ENCODE measurements at places on chromosomes 6 and 20.

DNA sequence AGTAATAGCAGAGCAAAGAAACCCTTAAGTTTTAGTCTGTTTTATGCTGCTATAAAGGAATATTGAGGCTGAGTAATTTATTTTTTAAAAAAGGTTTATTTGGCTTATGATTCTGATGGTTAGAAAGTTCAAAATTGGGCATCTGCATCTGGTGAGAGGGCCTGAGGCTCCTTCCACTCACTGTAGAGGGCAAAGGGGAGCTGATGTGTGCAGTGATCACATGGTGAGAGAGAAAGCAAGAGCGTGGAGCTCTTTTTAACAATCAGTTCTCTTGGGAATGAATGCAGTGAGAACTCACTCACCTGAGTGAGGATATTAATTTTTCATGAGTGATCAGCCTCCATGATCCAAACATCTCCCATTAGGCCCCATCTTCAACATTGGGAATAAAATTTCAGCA, 36.4 kb upstream of the SAMD3 start:
- no peak for DNase-seq

- DNase-seq, result no peak
These were observed 6.0 kb downstream of the HLA-B start for GRCh38 chr6:31351033-31351380.

- no peak for DNase-seq
These were observed 8.4 kb upstream of the EPB41L1 start for GRCh38 chr20:36145877-36146707.

DNA sequence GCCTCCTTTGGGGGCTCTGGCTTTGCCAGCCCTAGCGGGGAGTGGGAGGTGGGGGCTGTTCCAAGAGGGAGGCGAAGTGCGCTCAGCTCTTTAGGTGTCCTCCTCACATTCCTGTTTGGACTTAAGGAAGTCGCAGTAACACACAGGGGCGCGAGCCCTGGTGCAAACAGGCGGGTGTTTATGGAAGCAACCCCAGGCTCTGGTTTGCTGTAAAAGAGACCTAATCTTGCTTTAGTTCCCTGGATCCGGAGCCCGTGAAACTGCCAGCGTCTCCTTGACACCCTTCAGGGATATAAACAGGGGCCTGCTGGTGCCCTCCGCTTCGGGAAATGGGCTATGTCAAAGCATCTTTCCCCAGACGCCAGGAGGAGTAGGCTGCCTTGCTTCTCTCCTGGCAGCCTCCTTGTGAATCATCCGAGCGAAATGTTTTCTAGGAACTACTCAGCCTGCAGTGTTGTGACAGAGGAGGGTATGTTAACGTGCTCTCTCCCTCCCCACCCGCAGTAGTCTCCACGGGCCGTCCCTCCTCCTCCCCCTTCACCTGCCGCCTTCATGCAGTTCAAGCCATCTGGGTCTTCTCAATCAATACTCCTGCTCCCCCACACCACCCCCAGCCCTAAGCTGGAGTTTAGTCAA, 168.0 kb upstream of the LRFN2 start:
- DNase-seq, result no peak

- no peak for DNase-seq
These were observed 3.2 kb downstream of the DSE start for GRCh38 chr6:116373940-116374339.

DNA sequence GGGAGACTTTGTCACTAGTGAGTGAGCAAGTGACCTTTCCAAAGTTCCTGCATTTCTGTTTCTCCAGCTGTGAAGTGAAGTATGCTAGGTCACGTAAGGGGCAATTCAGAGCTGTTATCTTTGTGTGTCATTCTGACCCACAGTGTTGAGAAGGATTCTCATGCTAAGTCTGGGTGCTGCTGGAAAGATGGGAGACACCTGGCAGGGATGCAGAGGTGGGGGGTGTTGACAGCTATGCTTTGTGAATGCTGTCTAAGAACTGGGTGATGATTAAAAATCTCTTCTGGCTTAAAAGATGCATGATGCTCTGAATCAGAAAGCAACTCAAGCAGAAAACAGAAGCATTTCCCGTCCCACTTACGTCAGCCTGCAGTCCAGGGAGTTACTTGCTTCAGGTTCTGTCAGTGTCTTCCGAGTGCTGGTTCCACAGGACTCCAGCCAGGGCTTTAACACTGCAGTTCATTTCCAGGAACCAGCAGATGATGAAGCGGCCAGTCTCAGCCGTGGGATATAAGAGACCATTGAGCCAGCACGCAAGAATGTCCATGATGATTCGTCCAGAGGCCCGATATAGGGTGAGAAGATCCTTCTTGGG, 30.9 kb upstream of the ASXL1 start:
- DNase-seq, result no peak

DNA sequence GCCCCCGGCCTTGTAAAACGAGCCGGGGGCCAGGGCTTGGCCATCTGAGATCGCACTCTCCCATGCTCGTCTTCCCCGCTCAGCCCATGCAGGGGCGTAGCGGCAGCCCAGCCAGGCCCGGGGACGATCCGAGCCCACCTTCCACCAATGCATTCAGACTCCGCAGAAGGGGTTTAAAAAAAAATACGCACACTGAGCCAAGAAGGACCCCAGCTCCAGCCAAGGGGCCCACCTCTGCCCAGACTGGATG, 320 bp downstream of the GSTA4 start:
- peak; percentile 50 for DNase-seq

DNA sequence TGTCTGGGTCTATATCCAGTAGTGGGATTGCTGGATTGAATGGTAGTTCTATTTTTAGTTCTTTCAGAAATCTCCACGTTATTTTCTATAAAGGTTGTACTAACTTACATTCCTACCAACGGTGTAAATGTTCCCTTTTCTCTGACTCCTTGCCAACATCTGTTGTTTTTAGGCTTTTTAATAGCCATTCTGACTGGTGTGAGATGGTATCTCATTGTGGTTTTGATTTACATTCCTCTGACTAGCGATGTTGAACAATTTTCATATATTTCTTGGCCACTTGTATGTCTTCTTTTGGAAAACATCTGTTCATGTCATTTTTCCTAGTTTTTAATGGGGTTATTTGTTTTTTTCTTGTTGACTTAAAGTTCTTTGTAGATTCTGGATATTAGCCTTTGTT, 99.3 kb downstream of the BMP2 start:
- no peak for DNase-seq

DNA sequence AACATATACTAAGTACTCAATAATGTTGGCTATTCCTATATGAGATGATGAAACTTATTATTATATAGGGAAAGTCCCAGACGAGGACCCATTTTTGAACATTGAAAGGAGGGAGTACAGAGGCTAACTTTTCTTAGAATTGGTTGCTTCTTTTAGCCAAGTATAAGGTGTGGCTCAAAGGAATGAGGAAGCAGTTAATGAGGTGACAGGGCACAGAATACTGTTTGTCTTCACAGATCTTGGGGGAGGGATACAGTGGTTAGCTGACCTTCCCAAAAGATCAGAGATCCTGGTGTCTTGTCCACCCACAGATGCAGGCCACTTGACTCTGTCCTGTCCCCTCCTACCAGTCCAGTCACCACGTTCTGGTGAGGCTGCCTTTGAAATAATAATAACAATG, 67.8 kb upstream of the EPB41L1 start:
- no peak for DNase-seq

GRCh38 chr6:44186635-44187025, 28.0 kb downstream of the CAPN11 start:
- no peak for DNase-seq

All from stimulated activated CD4-positive, alpha-beta T cell treated with anti-CD3 and anti-CD28 coated beads, Interleukin-15, amount 100 ng/mL, for 24 hours (primary cell).